ENCODE measurements at places on chromosomes 4 and X.
A peak's percentile ranks its signal among the peaks of the same experiment; 100 is the strongest.

- DNase-seq: no peak
Observed at GRCh38 chr4:108193886-108194672, 25.3 kb upstream of the LEF1 start.

GRCh38 chrX:30607155-30607554 is 29.6 kb upstream of the TASL start:
- no peak for DNase-seq

DNA sequence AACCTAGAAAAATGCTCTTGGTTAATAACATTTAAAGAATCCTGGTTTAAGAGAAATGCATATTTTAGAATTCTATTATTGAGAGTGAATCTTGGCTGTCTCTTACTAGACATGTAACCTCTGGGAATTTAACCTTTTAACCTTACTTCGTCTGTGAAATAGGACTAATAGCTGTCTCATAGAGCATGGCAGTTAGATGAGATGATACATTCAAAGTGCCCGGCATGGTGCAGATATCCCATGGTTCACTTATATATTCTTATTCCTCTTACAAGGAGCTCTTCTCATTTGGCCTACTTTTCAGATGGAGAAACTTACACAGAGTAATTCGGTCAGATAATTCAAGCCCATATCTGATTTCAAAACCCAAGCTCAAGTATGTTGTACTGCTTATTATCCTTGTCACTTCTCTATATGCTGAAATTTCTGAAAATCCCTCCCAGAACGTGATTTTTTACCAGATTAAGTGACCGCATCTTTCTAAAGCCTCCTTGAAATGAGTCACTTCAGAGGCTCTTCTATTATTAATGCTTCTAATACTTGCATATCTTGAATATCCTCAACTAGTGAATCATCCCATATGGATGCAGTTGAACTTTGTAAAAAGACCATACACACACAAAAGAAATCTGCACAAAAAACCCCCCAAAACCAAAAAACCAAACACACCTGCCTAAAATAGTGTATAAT is 4.9 kb downstream of the CDKN2AIP start:
- DNase-seq: no peak

GRCh38 chrX:101619364-101619763 is 1.6 kb upstream of the ARMCX6 start:
- no peak for DNase-seq

DNA sequence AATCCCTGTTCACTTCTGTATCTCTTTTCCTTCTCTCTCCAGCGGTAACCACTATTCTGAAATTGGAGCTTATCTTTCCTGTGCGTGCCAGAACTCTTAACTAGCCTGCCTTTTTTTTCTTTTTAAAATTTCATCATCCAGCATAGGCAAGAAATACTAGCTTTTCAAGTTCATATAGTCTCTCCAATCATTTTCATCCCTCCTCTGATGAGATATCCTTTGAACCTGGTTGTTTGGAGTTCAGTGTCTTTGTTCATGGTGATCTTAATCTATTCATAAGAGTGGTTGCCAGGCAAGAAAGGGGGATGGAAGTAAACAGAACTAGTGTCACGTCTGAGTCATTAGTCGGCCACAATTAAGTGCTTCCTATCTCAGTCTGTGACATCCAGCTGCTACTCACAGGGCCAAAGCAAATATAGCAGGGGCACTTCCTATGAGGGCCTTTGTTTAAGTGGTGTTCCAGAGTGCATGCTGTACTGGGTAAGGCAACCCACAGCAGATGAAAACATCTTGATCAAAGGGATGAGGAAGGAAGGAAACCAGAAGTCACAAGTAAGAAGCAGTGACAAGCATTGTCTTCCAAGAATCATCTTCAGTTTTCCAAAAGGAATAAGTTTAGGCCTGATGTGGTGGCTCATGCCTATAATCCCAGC is 56.4 kb upstream of the XIAP start:
- DNase-seq: peak; percentile 65

GRCh38 chr4:128288689-128289106 is 1.1 kb upstream of the PGRMC2 start:
- DNase-seq: peak; percentile 61

DNA sequence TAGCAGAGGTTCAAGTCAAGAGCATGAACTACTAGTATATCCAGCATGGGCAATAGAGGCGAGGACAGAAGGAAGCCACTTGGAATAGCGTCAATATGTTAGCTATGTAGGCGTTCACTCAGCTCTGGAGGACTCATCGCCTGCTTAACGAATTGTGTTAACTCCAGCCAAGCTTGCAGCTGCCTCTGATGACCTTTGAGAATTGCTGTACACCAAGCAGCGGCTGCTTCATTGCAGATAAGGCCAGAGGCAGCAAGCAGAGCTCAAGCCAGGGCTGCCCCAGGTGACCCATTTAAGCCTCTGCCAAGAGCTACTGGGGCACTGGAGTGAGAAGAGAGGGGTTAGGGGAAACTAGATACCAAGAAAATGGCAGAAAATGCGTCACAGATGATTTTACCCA is 160.2 kb upstream of the IGFBP7 start:
- no peak for DNase-seq

DNA sequence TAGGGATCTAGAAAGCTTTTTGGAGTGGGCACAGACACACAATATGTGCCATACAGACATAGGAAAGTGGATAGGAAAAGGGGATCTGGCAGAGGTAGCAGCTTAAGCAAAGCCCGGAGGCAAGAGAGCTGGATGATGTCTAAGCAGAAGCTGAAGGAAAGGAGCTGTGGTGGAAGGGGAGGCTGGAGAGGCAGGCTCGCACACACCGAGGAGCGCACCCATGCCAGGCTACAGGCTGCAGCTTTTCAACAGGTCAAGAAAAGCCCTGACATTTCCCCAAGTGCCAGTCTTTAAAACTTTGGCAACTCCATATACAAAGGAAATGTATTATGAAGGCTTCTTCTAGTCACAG is 67.4 kb downstream of the SOWAHB start:
- DNase-seq: no peak

- no peak for DNase-seq
Observed at GRCh38 chrX:123854329-123854728, 5.5 kb upstream of the XIAP start.

DNA sequence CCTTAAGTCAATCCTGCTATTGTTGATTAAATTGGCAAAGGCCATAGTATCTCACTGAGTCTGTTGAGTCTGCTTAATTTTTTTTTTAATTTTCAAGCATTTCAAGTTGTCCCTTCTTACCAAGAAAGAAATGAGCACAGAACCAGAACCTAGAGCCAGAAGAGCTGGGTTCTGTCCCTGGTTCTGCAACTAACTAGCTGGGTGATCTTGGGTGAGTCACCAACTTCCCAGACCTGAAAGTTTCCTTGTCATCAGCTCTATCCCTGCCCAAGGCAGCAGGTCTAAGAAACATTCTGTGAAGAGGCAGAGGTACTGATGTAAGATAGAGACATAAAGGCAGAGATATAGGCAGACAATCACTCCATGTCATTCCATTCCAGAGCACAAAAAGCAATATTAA is 17.3 kb downstream of the TEC start:
- DNase-seq: no peak

DNA sequence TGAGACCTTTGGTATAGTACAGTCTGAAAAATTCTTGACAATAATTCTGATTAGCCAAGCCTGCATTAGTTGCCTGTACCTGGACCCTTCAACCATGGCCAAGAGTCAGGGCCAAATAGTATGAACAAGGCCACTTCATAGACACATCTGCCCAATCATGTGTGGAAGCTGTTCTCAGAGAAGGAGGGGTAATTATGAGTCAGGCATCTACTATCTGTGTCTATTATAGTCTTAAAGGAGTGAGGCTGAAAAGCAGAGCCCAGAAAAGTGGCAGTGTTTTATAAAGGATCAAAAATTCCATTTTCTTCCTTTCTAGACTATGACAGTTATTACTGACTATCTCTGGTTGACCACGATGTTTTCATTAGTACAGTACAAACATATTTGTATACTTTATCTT is 5.0 kb upstream of the ADGRL3 start:
- DNase-seq: no peak

DNA sequence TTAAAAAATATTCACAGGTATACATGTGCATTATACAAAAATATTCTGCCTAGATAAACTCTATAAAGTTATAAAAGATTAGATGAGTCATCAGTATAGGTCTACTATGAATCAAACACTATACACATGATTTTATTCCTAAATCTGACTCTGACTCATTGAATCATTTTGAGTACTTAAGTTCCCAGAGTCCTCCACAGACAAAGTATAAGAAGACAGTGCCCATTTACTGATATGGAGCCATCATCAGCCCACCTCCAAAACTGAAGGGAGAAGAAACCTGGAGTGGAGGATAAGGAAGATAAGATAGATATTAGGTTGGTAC is 28.7 kb upstream of the ANTXR2 start:
- DNase-seq: no peak

- DNase-seq: no peak
Observed at GRCh38 chrX:107442914-107443527, 6.4 kb upstream of the FRMPD3 start.

DNA sequence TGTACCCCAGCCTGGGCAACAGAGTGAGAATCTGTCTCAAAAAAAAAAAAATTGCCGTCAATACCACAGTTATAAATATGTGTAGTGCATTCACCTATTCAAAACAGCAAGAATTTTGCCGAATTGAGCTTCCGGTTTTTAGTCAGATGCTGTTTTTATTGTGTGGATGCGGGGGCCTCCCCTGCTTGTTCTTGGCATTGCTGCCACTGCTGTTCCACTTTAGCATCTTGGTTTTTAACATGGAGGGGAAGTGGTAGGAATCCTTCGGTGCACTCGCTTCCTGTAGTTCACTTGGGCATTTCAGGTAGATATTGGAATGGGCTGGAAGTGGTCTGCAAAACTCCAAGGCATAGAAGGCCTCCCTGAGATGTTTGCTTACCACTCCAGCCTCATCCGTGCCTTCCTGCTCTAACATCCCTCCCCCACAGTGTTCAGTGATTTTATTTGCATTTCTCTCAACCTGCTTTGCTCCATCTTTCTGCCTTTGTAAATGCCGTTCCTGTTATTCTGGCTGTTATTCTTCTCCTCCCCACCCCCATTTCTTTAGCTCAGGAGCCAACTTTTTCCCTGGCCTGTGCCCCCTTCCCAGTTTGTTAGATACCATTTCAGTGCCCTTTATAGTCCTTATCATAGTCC is 25.5 kb downstream of the MOB1B start:
- DNase-seq: no peak

GRCh38 chr4:78143634-78144033 is 86.5 kb downstream of the FRAS1 start:
- DNase-seq: no peak

GRCh38 chr4:88797725-88798124 is 100.1 kb upstream of the NAP1L5 start:
- no peak for DNase-seq

- DNase-seq: peak; percentile 46
Observed at GRCh38 chrX:107691024-107691448, 62.7 kb downstream of the PRPS1 start.

All from NB4 (cell line).